MG63 (cell line): ENCODE measurements at places on chromosomes 5 and 9.

DNA sequence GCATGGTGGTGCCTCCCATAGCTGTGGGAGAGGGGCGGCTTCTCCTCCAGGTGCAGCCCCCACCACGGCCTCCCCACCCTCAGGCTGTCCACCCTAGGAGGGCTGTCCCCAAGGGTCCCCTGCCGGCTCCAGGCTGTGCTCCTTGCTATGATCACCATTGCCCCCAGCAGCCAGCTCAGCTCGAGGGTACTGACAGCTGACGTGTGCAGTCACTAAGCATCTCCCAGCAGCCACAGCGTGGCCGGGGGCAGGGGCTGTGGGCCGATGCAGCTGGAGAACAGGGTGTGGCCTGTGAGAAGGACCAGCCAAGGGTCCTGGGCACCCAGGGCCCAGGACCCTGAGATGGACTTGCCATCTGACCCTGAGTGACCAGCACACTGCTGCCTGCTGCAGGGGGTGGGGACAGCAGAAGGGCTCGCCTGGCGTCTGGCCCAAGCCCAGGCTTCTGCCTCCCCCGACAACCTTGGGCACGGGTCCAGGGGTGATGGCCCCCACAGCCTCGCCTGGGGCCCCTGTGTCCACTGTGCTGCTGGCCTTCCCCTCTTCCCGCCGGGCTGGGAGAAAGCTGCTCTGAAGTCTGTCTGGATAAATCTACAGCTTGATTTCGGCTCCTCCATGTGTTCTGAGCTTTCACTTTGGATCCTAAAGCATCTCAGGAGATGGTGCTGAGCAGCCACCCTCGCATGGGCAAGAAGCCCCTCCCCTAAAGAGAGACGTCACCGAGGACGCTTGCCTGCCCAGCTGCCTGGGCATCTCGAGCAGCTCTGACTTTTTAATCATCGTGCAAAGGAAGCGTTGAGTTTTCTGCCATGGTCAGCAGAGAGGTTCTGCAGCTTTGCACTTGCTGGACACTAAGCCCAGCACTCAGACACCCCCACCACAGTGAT is 5.5 kb downstream of the KCNT1 start:
- no peak for DNase-seq

- no peak for DNase-seq
Measured at GRCh38 chr9:6049798-6050197, 34.4 kb upstream of the RANBP6 start.

GRCh38 chr9:34519321-34520020 is 3.3 kb downstream of the ENHO start:
- DNase-seq: no peak

GRCh38 chr9:108049026-108049607 is 559.5 kb upstream of the KLF4 start:
- DNase-seq: peak; percentile 48

GRCh38 chr5:72402381-72402890 is 82.3 kb downstream of the PTCD2 start:
- no peak for DNase-seq

- DNase-seq: no peak
Measured at GRCh38 chr9:4443439-4443838, 46.8 kb upstream of the SLC1A1 start.

DNA sequence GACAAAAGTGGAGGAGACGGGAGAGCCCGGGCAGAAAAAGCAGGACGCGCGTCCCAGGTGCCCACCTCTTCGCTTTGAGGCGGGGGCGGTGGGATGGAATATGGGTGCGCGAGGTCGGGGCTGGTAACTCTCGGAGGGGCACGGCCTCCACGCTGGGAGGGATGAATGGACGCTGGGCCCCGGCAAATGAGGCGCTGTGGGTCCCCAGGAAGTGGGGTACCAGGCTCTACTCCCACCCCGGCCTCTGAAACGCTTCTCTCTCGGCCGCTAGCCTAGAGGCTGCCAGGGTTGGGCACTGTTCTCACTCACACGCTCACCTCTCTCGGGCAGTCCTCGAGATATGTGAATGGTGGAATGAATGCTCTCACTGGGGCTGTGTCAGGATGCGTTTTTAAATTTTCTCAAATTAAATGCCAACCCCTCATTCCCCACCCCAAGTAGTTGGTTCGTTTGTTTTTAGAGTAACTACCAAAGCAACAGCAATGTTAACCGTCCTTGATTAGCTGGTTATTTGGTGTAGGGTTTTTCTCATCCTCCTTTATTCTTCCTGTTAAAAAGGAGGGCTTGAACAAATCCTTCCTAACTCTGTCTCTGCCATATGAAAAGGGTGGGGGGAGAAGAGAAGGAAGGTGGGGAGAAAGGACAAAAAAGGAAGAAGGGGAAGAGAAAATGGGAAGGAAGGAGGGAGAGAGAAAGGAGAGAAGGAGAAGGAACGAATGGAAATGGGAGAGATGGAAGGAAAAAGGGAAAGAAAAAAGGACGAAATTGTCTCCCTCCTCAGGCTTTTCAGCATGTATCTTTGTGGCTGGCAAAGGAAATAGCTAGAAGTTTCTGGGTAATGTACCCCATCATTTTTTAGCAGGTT is 1.3 kb upstream of the EBF1 start:
- no peak for DNase-seq

DNA sequence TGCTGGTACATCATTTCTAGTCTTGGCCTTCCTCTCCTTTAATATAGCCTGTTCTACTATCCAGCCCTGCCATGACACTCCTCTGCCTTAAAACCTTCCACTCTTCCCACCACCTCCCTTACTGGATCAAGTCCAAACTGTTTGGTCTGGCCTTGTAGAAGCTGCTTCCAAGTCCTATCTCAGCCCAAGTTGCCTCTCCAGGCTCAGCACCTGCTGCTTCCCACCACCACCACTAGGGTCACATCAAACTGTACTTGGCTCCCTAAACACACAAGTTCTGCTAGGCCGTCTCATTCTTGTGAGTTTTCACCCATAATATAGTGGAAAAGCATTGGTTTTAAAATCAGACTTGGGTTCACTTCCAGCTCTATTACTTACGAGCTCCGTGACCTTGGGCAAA is 1.4 kb downstream of the NDUFA8 start:
- peak; percentile 47 for DNase-seq

DNA sequence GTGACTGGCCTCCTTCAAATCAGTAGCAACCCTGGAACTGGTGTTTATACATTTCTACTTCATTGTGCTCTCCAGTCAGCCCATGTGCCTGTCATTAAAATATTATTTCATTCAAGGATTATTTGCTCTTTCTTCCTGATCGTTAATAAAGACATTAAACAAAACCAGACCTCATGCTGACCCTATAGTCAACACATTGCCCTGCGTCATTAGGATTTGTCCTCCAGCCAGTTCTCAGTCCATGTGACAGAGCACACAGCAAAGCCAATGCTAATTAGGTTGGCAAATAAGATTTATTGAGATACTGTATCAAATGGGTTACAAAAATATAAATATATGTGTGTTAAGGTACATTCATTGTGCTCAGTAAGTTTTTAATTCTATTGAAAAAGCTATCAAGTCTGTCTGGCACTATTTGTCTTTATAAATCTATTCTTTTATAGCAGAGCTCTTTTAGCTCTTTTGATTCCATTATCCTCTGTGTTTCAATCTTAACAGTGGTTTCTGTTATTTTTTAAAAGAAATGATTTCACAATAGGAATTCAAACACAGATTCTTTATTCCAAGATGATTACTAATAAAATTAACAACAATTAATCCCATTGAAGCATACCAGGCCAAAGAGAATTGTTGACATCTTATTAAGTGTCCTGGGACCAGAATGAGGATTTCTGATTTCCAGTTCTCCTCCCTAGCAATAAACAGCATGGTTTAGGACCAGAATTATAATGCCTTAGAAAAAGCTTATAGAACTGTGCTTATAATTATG is 209.4 kb upstream of the RGMB start:
- no peak for DNase-seq

DNA sequence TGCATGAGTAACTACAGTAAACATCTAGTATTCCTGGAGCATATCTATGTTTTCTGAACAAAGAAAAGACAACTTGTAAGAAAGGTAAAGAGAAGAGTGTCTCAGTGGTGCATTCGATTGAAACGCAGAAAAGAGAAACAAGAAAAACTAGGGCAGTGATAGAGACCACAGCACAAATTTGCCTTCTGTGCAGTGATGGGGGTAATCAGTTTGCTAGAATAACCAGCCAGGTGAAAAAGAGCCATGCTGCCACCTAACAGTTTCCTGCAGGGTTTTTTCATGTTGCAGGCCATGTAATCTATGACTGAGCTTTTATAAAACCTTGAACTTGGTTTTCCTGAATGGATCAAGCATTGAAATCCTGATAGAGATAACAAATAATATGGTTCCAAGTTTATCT is 198.4 kb upstream of the MEF2C start:
- no peak for DNase-seq

DNA sequence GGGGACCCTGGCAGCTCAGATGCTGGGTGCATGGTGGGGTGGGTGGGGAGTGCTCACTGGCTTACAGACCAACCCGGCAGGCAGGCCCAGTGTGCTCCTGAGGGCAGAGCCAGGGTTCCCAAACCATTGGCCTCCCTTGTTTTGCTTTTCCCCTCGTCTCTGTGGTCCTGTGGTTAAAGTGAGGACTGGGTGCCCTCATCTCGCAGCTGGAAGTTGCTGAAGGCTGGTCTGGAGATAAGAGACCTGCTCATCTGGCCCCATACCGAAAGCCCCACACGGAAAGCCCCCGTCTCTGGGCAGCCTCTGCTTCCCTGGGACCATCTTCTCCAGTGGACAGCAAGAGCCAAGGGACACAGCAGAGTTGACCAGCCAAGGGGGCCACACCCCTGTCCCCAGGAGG is 9.8 kb upstream of the NACC2 start:
- DNase-seq: no peak

GRCh38 chr9:21831841-21832509 is 29.5 kb downstream of the MTAP start:
- peak; percentile 89 for DNase-seq

- DNase-seq: no peak
Measured at GRCh38 chr5:16934677-16935153, 1.4 kb downstream of the MYO10 start.

DNA sequence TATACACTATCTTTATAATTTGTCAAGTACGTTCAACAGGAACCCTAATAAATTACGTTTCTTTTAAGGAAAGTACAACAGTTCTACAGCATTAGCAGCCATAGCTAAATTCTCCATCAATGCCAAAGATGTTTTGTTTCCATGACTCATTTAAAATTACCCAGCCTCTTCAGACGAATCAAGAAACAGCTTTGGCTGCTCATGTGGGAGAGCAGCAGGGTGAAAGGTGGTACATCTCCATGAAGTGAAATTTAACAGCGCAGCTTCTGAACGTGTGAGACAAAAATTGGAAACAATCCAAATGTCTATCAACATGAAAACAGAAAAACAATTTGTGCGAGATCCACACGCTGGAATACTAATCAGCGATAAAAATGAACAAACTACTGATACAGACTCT is 327.3 kb upstream of the CDH6 start:
- no peak for DNase-seq

DNA sequence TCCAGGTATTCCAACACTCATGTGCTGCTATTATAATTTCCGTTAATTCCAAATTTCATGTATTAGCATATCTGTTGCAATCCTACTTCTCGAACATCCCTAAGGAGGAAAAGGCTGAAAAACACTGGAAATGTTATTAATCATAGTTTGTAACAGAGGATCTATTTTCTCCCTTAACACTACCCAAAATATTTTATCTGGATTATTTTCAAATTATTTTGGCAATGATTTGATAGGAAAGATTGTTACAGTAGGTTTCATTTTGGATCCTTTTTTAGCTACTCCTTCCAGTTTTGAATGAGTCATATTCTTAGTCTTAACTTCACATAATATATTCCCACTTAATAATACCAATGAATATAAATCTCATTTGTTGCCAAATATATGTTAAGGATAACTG is 13.9 kb upstream of the NAA35 start:
- DNase-seq: no peak

- peak; percentile 36 for DNase-seq
Measured at GRCh38 chr9:113548221-113549041, 84.9 kb downstream of the RGS3 start.

DNA sequence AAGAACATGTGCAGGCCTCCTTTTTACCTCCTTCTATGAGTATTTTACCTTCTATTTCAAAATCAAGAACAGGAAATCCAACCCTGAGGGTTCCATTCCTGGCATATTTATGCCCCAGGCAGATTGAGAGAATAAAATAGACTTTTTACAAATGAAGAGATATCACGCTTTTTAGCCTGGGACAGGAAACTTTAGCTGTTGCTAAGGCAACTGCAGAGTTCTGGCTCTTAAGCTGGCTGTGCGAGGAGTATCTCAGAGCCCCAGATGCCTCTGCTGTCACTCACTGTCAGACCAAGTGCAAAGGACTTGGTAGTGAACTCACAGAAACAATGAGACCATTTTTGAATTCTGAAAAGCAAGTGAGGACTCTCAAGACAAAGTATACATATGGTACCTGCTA is 69.5 kb upstream of the HSPB3 start:
- DNase-seq: no peak

DNA sequence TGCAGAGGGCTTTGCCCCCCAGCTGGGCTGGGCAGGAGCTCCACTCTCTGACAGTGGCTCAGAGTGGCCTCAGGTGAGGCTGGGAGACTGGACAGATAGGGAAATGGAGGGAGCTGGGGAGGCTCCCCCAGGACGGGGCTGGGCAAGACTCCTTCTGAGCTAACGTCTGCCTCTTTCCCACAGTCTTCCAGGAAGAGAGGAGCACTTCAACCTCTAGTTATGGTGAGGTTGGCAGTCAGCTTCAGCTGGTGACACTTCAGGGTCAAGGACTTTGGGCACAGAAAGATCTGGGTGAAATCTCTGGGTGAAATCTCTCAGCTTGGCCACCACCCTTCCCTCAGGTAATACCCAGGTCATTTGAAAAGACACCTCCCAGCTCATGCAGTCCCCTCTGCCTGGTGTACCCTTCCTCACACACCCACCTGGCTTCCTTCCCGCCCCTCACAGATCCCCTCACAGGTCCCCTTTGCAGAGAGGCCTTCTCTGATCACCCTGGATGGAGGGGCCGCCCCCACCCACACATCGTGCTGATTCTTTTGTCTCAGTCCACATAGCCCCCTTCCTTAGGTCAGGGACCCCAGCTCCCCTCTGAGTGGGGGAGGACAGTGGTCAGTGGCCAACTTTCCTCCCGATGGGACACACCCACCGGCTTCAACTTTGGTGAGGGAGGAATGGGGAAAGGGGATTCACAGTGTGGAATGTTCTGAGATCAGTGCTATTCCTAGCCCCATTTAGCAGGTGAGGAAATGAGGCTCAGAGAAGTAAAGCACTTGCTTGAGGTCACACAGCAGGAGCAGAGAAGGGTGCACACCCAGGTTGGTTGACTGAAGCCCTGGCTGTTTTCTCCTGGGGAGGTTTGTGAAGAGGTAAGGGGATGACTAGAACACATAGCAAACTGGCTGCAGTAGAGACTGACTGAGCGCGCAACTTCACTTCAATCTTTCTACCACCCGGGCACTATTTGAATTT is 15.8 kb upstream of the NEURL1B start:
- DNase-seq: no peak
